ENCODE measurements at places on chromosomes 2 and 18.

DNA sequence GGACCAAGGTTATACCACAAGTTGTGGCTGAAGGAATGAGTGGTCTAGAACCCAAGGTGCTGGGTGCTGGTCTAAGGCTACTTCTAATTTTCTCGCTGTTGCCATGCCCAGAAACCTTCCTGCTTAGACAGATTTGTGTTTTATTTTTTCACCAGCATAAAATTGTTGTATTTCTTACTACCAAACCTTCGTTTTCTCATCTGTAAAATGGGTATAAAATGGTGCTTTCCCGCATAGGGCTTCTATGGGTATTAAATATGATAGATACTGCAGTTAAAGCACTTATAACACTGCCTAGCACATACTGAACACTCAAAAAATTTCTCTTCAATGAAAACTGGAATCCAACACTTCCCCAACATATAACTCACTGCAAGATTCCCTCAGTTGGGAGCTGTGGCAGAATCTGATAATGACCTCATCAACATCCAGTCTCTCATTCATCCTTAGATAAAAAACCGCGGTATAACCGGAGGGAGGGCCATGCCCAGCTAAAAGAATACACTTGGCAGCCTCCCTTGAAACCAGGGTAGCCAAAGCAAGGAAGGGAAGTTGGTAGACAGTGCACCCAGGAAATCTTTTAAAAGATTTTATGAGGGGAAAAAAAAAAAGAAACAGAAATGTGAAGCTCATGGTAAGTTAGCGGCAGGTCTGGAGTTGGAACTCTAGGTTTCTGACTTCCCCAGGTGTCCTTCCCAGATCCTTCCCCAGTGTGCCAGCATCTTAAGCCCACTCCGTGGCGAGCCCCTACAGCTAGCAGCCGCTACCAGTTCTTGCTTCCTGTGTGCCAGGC is 1.2 kb downstream of the NEMP2 start:
- no peak for DNase-seq

DNA sequence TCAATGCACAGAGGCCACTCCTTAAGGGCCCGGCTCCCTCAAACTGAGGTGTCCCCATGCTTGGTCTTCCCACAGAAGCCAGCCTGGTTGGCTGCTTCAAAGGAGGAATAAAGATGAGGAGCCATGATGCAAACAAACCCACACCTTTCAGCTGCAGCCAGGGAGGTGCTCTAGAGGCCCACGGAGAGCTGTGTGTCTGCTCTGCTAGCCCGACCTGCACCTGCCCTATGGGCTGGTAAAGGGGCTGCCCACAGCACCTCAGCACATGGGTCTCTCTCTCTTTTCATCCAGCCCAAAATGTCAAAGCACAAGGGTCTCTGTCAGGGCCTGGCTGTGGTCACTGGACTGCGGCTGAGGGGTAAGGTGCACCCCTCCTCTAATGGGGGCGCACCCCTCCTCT is 132.1 kb downstream of the MSH2 start:
- no peak for DNase-seq

- no peak for DNase-seq
These were observed 181.0 kb downstream of the C1D start for GRCh38 chr2:67881816-67882215.

DNA sequence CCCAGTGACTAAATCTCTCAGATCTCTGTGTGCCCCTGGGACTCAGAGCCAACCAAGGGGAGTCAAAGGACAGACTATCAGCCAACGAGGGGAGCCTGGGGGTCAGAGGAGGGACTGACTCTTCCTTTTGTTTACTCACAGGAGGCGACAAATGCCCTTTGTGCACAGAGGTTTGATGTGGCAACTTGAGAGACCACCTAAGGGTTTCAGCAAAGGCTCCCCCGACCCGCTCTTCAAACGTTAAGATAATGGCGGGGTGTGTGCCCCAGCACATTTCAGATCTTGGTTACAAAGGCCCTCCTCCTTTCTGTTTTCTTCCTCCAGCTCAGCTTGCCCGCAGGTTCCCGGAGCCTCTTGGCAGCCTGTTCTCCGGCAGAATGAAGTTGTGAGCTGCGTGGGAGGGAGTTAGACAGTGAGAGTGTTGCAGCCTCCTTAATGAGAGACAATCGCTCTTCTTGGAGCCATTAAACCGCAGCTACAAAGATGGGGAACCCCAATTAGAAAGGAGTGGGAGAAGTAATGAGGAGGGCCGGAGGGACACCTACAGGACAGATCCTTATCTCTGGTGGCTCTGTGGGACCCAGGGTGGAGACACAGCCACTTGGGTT is 76.2 kb downstream of the KIAA2012 start:
- DNase-seq, result peak; percentile 40

GRCh38 chr18:3111523-3112240 is 98.7 kb upstream of the LPIN2 start:
- no peak for DNase-seq

- DNase-seq, result peak; percentile 90
These were observed 199.3 kb downstream of the HDAC4 start for GRCh38 chr2:239201531-239201876.

- DNase-seq, result no peak
These were observed 142.8 kb downstream of the CCDC148 start for GRCh38 chr2:158313734-158314133.

GRCh38 chr2:57460396-57461276 is 586.0 kb upstream of the VRK2 start:
- no peak for DNase-seq

DNA sequence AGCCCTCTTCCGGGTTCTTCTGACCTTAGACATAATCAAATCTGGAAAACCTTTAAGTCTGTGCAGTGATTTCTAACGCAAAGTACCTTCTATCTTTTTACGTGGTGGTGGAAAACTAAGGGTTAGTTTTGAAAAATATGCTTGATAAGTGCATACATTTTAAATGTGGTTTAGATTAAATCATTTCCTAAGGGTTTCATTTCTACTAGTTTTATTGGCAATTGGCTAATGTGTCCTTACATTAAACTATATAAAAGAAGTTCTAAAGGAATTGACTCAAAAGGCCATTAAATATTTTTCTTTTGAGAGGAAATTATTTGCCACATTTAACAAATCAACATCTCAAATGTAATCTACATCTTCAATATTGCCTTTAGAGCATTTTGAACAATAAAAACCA is 268.3 kb upstream of the THUMPD2 start:
- no peak for DNase-seq
